ENCODE measurements at places on chromosomes 2 and 18.

- DNase-seq, result no peak
Observed at GRCh38 chr2:236847023-236847422, 238.7 kb upstream of the COPS8 start.

DNA sequence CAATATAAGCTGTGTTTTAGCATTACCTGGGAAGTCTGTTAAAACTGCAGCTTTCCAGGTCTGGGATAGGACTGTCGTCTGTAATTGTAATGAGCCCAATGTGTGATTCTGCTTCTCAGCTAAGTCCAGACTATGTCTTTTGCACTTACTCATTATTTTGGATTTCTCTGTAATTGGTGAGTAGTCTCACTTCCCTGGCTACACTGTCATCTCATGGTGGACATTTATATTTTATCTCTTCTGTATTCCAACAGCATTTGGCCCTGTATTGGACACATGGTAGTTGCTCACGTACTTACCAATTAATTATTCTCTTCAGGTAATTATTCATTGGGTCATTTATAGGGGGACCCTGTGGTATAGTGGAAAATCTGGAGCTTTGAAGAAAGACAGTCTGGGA lies 28.0 kb downstream of the LHCGR start:
- DNase-seq, result no peak

DNA sequence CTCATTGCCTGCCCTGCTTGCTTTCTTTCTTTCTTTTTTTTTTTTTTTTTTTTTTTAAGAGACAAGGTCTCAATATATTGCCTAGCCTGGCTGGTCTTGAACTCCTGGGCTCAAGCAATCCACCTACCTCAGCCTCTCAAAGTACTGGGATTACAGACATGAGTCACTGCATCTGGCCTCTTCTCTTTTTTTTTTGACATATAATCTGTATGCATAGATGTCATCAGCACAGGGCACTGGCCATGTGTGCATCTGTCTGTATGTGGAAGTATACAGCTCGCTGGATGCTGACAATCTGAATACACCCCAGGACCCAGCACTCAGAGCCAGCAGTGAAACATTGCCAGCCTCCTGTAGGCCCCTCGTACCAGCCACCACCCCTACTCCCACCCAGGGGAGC lies 49.5 kb downstream of the TFCP2L1 start:
- DNase-seq, result no peak

DNA sequence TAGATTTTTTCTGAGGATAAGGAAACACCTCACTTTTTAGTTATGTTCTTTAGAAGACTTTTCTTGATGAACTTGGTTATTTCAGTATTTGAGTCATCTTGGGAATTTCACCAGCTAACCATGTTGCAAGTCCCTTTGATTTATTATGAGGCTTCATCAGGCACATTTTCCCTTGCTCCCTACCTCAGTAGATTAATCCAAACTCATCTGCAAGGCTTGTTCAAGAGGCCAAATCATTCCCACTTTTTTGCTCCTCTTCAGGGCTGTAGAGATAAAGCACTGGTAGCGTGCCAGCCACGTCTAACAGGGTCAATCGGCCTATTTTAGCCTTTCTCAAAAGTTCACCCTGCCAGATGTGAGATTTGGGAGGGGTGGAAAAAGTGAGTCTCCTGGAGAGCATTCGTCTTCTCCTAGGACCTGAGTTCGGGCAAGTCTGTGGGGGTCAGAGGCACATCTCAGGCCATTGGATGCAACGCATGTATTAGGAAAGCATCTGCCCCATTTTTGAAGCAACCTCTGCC lies 120.3 kb downstream of the RDH14 start:
- DNase-seq, result no peak

GRCh38 chr18:26471027-26471426 lies 77.3 kb downstream of the KCTD1 start:
- no peak for DNase-seq

DNA sequence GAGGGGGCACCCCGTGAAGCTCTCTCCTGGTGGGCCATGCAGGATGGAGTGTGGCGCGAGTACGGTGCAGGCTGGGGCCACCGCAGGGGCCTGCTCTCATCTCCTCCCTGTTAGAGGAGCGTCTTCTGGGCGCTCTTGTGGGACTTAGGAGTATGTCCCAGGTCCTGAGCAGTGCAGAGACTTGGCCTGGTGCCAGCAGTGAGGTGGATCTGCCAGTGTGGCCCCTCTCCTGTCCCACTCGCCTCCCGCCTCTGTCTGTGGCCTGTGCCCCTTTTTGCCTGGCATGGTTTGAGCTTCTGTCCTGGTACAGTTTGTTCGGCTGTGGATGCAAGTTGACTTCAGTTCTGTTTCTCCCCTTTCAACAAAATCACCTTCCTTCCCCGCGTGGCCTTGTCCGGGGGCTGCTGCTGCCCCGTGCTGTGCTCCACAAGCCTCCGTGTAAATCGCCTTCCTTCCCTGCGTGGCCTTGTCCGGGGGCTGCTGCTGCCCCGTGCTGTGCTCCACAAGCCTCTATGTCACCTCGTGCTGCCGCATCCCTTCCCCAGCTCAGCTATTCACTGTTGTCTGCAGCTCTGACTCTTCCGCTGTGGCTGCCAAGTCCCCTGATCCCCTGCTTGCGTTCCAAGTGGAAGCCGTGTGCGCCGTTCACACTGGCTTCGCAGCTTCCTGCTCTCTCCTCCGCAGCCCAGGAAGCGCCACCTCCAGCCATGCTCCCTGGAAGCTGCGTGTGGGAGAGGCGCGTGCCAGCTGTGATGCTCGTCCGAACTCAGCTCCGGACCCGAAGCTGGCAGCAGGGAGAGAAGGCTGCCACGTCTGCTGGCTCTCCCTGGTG lies 13.7 kb downstream of the LDLRAD4 start:
- no peak for DNase-seq

- DNase-seq, result no peak
Observed at GRCh38 chr2:190210471-190210870, 109.2 kb downstream of the HIBCH start.

- DNase-seq, result no peak
Observed at GRCh38 chr2:86003104-86003503, 102.6 kb downstream of the POLR1A start.

GRCh38 chr2:7053650-7054265 lies 136.5 kb downstream of the RNF144A start:
- no peak for DNase-seq

DNA sequence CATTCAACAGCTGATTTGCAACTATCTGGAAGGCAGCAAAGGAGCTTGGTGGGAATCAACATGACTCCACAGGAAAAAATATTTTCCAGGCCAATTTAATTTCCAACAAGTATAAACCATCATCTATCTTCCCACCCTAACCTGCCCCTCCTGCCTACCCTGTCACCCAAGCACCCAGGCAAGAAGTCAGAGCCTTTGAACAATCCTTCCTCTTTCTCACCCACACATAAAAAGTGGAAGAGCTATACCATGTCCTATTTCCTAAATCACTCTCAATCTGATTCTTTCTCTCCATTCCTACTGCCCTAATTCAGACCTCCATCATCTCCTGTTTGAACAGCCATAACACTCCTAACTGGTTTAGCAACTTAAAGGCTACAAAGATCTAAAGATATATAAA lies 12.7 kb downstream of the SPIRE1 start:
- DNase-seq, result no peak

DNA sequence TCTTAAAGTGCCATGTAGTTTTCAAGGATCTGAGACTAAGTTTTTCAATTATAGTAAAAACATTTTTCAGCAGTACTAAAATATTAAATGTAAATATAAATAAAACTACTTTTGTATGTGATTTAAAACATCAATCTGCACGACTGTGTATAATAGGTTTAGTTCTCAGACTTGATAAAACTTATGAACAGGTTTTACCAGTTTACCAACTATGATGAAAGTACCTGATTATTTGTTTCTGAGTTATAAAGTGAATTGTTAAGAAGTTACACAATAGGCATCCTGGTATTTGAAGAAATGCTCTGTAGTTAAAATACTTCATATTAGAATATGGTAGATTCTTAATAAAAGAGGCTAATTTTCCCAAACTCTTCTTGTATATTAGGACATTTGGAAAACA lies 14.8 kb downstream of the RELCH start:
- no peak for DNase-seq

- peak; percentile 4 for DNase-seq
Observed at GRCh38 chr18:45621061-45621511, 5.8 kb downstream of the SLC14A2 start.

DNA sequence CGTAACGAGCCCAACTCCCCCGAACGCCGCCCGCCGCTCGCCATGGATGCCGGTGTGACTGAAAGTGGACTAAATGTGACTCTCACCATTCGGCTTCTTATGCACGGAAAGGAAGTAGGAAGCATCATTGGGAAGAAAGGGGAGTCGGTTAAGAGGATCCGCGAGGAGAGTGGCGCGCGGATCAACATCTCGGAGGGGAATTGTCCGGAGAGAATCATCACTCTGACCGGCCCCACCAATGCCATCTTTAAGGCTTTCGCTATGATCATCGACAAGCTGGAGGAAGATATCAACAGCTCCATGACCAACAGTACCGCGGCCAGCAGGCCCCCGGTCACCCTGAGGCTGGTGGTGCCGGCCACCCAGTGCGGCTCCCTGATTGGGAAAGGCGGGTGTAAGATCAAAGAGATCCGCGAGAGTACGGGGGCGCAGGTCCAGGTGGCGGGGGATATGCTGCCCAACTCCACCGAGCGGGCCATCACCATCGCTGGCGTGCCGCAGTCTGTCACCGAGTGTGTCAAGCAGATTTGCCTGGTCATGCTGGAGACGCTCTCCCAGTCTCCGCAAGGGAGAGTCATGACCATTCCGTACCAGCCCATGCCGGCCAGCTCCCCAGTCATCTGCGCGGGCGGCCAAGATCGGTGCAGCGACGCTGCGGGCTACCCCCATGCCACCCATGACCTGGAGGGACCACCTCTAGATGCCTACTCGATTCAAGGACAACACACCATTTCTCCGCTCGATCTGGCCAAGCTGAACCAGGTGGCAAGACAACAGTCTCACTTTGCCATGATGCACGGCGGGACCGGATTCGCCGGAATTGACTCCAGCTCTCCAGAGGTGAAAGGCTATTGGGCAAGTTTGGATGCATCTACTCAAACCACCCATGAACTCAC lies 673 bp downstream of the PCBP1 start:
- no peak for DNase-seq

DNA sequence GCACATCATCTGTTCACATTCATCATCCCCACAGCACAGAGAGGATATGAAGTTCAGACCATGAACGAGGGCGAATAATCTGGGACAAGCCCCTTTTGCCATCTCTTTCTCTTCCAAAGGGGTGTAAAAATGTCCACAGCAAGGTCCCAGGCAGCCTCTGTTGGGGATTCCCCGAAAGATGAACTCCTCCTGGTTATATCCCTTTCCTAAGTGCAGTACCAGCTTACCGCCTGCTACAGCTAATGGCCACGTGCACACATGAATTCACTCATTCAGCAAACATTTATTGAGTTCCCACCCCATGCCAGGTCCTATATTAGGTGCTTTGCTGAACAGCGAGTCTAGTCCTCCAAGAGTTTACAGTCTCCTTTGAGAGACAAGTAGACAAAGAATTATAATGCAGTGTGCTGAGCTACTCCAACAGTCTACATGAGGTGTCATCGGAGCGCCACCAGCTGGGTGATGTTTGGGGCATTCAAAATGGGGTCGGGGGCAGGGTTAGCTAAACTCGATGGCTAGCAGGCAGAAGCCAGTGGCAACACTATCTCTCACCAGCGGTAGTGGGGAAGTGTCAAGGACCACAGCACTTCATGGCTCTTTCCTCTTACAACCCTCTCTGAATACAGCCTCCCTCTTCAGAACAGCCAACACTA lies 228.9 kb downstream of the TMEM163 start:
- no peak for DNase-seq

DNA sequence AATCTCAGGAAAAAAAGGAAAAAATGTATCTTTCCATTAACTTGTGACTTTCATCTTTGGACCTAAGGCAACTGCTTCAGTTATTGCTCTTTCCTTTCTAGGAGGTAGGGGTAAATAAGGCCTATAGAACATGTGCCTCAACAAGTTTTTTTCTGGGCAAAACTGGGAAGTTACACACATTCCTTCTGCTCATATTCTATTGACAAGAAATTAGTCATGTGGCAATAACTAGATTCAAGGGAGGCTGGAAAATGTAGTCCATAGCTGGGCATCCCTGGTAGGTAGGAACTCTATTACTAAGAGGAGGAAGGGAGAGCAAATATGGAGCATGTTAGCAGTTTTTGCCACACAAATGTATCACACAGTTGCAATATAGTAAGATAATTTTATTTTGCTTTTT lies 37.7 kb upstream of the NEMP2 start:
- DNase-seq, result no peak

- no peak for DNase-seq
Observed at GRCh38 chr2:107412981-107413380, 413.7 kb upstream of the RGPD4 start.

DNA sequence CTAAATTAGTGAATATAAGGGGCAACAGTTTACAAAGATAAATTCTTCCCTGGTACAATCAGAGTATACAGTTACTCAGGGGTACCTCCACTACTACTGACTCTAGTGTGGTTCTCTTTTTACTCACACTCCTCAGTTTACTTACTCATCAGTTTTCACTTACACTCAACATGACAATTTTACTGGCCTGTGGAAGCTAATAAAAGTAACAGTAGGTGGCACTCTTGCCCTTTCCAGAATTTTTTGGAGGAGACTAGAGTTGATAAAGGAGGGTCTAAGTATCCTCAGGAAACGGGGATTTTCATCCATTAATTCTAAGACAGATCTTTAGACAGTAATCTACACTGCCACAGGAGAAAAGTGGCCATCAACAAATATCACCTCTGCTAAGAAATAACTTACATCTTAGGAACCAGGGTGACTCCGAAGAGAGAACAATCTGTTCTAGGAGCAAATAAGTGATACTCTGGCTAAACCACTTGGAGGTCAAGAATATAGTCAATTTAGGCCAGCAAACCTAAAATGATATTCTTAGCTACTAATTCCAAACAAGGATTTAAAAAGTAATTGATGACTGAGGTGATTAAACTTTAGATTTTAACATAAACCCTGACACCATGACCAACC lies 61.3 kb downstream of the ATL2 start:
- DNase-seq, result no peak

DNA sequence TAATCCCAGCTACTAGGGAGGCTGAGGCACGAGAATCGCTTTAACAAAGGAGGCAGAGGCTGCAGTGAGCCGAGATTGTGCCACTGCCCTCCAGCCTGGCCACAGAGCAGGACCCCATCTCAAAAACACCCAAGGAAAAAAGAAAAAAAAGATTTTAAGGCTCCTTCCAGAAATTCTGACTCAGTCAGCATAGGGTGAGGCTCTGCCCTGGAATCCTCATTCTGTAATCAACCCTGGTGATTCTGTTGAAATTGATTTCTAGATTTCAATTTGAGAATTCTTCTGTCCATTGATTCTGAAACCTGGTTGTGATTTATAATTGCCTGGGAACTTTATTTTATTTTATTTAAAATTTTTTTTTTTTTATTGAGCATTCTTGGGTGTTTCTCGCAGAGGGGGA lies 27.1 kb upstream of the VPS4B start:
- no peak for DNase-seq

GRCh38 chr2:45992741-45993475 lies 304.3 kb upstream of the EPAS1 start:
- DNase-seq, result no peak

- DNase-seq, result no peak
Observed at GRCh38 chr18:36187826-36188721, 777 bp downstream of the MOCOS start.

All from activated CD8-positive, alpha-beta memory T cell treated with anti-CD3 and anti-CD28 coated beads for 48 hours (primary cell).